ENCODE measurements at places on chromosomes 5 and 9.

DNA sequence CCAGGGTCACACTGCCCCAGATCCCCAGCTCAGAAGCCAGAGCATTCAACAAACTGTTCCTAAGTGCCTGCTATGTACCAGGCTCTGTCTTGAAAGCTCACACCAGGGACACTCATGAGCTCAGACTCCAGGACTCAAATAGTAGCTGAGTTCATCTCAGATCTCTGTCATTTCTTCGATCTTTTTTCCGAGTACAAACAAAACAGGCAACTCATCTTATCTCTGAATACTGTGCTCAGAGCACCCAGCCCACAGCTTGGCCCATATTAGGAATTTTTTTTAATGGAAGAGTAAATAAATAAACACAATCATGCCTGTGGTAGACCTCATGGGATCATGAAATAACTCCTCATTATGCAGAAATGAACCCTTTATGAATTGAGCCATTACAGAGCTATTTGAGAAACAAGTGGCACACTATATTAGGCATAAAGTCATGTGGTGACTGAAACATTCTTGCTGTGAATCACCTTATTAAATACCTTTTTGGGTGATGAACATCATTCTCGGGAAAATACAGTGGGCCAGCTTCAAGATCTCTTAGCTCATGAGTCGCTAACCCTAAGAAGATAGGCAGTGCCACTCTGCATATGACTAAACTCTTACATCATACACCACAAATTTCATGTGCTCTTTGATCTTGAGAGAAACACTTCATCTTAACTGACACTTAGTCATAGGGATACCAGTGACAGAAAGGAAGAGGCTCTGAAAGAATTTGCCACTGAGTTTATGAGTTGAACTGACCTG is 9.9 kb downstream of the SH3RF2 start:
- DNase-seq, result no peak

DNA sequence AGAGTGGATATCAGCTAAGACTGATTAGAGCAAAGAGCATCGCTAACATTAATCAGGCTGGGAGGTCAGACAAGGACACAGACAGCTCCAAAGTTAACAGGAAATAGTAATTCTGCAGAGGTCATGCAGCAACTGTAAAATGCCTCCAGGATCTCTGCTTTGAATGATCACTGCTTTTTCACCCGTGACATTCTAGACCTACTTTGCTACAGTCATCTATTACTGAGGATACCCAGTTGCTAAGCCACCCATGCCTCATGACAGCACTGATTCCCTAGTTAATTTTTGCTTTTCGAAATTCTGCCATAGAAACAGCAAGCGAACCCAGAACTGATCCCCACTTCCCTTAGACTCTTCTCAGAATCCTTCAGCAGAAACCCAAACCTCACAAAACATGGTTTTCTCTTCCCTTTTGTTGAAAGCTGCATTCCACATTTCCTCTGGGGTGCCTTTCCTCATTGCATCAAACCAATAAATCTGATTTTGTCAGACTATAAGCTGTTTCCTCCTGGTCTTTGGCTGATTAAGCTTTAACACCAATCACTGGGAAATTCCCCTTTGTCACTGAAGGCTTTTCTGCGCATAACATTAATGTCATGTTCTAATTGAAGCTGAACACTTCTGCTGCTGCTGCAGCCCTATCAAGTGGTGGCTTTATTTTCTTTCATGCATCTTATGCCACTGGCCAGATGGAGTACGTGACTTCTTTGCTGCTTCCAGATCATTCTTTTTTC is 201.1 kb upstream of the CHD1 start:
- no peak for DNase-seq

- no peak for DNase-seq
Measured at GRCh38 chr5:66558560-66558959, 37.6 kb upstream of the MAST4 start.

DNA sequence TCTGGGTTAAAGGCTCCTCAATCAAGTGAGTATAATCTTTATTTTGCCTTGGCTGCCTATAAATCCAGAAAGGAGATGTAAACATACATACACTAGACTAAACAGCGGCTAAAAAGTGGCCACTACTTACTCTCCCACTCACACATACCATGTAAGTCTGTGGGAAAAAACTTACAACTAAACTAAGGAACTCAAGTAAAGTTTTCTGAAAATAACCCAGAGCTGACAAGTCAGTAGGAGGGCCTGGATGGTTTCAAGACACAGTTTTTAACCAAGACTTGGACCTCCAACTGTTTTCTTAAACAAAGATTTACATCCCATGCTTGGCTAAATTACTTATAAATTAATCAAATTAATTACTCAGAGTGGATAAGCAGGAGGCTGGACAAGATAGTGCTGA is 64.5 kb downstream of the CEP120 start:
- no peak for DNase-seq

GRCh38 chr5:17384181-17384580 is 113.8 kb upstream of the TAF11L2 start:
- no peak for DNase-seq

DNA sequence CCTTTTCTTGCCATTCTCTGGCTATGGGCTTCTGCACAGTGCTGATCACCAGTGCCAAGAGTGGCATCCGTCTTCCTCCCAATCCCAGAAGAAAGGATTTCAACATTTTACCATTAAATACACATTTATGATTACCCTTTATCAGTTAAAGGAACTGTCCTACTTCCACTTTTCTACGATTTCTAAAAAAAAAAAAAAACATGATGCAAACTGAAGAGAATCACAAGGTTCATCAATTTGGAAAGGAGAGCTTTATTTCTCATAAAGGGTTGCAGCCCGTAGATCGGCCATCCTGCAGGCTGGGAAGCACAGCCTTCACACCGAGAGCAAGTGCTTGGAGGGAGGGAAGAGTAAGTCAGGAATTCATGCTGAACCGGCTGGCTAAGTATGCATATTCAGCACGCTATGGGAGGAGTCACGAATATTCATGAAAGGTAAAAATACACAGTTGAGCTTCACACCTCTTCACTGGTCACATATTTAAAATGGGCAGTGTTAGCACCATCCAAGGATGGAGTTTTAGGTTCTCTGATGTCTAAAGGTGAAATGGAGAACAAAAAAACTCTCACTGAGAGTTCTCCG is 52.5 kb upstream of the SEMA4D start:
- no peak for DNase-seq

DNA sequence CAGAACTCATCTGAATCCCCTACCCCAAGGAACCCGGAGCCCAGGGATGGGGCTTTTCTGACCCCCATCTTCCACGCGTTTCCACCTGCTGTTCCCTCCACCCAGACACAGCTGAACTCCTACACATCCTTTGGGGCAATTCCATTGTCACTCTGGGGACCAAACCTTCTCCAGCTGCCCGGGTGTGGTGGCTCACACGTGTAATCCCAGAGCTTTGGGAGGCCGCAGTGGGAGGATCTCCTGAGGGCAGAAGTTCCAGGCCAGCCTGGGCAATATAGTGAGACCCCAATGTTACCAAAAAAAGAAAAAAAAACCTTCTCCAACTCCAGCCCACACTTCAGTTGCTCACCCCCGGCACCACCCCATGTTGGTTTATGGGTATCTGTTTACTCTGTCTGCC is 8.1 kb downstream of the EPB41L4B start:
- DNase-seq, result no peak

- peak; percentile 72 for DNase-seq
Measured at GRCh38 chr5:125412561-125413495, 666.4 kb upstream of the ZNF608 start.

Measured in NT2/D1 (cell line).